ENCODE measurements at places on chromosomes 13 and 19.
A peak's percentile ranks its signal among the peaks of the same experiment; 100 is the strongest.

DNA sequence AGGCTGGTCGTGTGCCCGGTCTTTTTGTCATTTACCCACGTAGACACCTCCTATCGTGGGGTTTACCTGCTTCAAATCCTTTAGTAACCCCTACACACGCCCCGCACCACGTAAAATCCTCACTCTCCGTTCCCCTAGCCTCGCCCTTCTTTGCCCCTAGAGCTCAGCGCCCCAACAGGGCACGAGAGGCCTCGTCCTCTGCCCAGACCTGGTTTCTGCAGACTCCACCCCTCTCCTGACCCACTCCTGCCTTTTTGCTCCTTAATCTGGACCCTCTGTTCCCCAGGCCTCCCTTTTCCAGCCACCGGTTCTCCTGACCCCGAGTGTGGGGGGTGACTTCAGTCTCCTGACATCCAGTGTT, 412 bp downstream of the ZNF528 start:
- no peak for DNase-seq

DNA sequence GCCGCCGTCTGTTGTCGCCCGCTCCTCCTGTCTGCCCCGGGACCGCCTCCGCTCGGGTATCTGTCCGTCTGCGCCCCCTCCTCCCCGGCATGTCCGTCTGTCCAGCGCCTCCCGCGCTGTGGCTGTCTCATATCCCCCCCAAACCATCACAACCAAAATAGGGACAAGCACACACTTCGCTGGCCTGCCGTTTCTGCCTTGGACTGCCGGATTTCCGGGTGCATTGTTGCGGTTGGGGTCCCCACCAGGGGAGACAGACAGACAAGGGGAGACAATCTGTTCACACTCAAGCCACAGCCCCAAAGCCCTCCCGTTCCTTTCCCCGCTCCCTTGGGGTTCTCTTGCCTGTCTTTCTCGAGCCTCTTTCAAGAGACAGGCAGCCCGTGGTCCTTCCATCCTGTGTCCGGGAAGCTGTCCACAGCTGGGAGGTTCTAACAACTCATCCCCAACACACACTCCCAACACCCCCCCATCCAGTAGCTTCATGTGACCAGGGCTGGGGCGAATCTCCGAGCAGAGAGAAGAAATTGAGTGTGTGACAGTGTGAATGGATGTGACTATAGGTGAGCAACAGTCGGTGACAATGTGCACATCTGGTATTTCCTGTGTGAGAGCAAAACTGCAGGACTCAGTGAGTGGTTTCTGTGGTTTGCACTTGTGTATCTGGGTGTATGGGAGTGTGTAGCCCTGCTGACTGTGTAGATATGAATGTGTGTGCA, 16.5 kb upstream of the FOSB start:
- no peak for DNase-seq

DNA sequence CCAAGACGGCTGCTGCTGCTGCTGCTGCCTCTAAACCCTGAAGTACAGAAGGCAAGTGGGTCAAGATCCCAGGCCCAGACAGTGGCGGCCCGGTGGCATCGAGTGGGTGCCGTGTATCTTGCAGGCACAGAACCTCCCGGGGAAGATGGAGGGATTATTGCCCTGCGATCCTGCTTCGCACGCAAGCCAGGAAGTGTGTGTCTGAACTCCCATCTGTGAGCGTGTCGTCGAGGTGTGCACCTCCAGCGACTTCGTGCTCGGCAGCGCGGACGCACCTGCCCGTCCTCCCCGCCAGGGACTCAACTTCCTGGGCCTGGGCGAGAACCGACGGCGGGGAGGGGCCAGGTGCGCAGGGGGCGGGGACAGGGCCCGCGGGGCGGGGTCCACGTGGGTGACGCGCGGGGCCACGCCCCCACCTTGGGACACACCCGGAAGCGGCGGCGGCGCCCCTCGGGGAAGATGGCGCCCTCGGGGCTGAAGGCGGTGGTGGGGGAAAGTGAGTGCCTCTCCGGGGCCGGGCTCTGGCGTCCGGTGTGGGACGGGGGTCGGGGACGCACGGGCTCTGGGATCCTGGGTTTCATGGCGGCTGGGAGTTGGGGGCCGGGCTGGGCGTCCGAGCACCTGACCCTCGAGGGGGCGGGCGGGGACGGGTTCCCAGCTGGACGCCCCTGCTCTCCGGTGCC, at the start of gene STXBP2:
Gene STXBP2, plus strand, starts transcription at position 420 of the 683 bp plus-strand sequence. Its CDS starts 40 bp downstream, at position 460.
- DNase-seq, result no peak

DNA sequence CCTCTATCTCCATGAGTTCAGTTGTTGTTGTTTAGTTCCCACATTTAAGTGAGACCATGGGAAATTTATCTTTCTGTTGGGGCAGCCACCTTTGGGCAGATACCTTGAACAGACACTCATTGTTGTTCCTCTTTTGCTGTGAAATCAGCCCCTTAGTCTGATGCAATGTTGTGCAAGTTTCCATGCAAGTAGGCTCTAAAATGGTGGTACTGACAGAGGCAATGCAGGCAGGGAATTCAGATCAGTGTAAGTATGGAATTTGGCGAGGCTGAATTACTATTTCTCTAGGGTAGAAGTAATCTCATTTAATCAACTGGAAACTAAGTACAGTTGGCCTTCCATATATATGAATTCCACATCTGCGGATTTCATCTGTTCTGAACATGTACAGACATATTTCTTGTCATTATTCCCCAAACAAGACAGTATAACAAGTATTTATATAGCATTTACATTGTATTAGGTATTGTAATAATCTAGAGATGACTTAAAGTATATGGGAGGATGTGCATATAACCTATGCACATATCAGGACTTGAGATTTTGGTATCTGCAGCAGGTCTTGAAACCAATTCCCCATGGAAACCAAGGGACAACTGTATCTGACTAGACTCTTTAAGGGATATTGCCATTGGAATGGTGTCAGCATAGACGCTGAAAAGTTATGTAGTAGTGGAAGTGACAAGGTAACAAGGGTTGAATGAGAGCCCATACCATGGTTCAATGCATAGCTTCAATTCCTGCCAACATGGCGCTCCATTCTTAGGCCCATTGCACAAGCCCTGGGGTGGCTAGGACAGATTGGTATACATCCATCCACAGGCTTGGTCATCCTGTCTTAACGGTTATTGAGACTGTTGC, 281.5 kb upstream of the HTR2A start:
- no peak for DNase-seq

DNA sequence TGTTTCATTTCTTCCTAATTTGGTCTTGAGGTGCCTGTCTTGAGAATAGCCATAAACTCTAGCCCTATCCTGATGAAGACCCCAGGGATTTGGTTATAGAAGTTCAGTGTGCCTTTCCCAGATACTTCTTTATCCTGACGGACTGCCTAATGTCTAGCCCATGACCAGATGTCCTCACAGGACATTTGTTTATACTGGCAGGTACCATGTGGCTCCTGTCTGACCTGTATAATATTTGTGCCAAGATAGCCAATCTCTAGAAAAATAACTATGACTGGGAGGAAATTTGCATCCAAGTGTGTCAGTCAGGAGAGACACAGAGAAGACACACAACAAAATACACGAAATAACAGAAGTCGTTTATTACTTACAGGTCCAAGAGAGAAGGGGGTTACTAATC, 69.2 kb upstream of the MIR17HG start:
- DNase-seq, result no peak

DNA sequence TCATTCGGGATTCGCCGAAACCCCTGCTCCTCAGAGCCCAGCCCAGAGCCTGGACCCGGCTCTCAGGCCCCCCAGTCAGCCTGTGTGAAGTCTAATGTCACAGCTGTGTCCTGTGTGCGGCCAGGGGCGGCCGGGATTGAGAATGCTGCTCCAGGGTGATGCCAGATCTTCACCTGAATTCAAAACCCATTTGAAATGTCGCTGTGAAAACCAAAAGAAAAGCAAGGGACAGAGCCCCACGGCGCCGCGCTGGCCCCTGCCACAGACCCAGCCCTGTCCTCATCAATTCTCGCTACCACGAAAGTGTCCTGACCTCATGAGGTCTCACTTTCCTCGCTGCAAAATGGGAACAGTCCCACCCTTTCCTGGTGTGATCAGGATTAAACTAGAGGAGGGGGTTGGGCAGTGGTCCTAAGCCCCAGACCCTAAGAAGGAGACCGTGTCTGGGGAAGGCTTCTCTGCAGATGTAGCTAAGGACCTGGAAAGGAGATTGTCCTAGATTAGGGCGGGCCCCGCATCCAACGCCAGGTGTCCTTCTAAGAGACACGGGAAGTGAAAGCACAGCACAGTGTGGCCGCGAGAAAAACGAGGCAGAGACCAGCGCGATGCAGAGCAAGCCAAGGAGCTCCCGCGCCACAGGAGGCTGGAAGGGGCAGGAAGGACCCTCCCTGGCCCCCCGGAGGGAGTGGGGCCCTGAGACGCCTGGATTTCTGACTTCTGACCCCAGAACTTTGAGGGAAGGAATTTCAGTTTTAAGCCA, 34.0 kb upstream of the SPACA7 start:
- DNase-seq, result no peak

DNA sequence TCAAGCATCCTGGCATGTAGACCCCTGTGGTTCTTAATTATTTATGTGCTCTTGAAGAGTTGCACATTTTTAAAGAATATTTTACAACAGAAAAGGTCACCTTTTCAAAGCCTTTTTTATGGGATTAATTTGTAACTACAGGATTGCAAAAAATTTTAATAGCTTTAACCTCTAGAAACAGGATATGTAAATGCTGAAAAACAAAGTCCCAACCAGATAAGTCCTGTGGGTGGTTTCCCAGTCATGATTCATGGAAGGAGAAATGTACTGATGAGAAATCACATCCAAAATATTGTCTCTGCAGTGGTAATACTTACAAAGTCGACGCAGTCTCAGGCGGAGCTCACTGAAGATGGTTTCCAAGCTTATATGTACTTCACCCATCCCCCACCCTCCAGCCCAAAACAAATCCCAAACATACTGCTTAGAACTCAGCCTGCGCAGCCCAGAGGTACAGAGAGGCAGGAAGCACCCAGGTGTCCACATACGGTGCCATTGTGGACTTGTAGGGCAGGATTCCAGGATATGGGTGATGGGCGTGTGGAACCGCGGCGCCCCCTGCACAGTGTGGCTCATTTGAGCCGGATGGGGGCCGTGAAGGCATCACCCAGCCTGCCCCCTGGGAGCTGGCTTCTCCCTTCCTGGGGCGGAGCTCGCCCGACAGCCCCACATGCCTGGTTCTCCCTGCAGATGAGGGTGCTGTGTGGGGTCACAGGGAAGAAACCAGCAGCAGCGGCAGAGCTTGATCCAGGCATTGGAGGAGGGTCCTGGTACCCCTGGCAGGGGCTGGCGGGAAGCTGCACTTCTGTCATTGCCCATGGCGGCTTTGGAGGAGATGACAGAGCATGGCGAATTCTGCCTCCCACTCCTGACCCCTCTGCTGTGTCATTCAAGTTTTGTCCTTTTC, 101.2 kb downstream of the ATP11A start:
- no peak for DNase-seq

DNA sequence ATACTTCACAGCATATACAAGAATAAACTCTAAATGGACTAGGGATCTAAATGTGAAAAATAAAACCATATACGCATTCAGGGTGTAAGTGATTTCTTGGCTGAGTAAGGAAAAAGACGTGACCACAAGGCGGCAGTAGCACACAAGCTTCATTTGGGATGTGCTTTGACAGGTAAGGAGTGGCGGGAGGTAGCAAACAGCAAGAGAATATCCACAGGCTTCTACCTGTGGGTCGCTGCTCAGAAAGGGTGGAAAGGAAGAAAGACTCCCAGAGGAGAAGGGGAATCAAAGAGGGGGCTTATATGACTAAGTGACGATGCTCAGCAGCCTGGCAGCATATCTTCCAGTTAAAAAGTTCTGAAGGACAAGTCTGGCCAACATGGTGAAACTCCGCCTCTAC, 2.5 kb upstream of the ZNF121 start:
- DNase-seq, result peak; percentile 19

DNA sequence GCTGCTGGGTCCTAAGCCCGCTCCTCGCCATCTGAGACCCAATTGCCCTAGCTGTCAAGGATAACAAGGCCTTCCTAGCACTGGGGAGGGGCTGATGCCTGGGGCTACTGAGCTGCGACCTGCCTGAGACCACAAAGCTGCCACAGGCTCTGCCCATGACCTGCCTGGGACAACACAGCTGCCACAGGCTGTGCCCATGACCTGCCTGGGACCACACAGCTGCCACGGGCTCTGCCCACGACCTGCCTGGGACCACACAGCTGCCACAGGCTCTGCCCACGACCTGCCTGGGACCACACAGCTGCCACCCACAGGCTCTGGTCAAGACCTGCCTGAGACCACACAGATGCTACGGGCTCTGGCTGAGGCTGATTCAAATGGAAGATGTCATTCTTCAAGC, 54.8 kb downstream of the EPS15L1 start:
- DNase-seq, result no peak

DNA sequence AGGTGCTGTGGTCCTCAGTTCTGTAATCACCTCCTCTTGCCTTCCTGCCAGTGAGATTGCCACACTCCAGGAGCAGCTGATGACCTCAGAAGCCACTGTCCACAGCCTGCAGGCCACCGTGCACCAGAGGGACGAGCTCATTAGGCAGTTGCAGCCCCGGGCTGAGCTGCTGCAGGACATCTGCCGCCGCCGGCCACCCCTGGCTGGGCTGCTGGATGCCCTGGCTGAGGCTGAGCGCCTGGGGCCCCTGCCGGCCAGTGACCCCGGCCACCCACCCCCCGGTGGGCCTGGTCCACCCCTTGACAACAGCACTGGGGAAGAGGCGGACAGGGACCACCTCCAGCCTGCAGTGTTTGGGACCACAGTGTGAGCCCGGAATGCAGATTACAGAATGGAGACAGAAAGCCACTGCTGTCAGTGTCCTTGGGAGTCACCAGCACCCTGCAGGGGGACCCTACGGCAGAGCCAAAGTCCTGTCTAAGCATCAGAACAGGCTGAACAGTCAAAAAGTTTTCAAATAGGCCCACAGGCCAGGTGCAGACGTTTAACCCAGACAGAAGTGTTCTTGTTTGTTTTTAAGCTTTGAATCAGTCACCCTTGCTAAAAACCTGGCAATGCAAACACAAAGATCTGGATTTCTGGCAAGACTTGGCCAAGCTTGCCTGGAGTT, 4.2 kb downstream of the VMAC start:
- DNase-seq, result no peak

GRCh38 chr13:106302011-106302410, 233.5 kb downstream of the EFNB2 start:
- DNase-seq, result no peak

- no peak for DNase-seq
Measured at GRCh38 chr13:101965096-101965495, 436.8 kb downstream of the FGF14 start.

GRCh38 chr13:45353895-45354294, 12.9 kb upstream of the TPT1 start:
- no peak for DNase-seq

DNA sequence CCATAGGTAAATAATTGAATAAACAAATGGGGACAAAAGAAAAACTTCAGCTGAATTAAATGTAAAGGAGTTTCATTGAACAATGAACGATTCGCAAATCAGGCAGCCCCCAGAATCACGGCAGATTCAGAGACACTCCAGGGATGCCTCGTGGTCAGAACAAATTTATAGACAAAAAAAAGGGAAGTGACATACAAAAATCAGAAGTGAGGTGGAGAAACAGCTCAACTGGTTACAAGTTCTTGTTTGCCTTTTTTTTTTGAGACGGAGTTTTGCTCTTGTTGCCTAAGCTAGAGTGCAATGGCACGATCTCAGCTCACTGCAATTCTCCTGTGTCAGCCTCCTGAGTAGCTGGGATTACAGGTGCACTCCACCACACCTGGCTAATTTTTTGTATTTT, 5.7 kb downstream of the ZNF566 start:
- DNase-seq, result no peak

GRCh38 chr19:51607920-51608562, 22.2 kb downstream of the SIGLEC5 start:
- peak; percentile 36 for DNase-seq

Data from pulmonary artery endothelial cell (primary cell).